ENCODE measurements at places on chromosomes 7 and 10.

DNA sequence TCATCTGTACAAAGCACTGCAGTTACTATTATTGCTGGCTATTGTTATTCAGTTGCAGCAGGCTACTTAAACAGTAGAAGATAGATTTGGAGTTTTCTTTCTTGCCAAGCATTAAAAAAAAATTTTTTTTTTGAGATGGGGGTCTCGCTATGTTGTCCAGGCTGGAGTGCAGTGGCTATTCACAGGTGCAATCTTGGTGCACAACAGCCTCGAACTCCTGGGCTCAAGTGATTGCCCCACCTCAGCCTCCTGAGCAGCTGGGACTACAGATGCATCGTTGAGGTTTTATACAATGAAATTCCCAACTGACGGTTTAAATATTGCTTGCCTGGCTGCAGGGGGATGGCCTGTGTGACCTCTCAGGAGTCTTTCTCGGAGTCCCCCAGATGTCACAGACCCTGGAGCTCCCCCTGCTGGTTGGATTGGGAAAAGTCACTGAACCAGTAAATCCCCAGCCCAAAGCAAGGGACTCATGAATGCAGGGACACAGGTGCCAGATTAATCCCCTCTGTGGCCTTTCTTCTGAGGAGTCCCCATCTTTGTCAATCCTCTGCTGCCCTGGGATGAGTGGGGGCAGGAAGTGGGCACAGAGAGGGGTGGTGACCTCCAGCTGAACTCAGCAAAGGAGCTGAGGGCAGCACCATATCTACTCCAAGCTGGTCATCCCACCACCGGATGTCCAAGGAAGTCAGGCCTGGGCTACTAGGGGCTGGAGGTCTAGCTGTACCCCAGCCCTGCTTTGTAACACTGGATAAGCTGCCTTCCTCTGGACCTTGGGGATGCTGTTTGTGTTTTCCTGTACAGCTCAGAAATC, 149.6 kb downstream of the C10orf105 start:
- DNase-seq = no peak

DNA sequence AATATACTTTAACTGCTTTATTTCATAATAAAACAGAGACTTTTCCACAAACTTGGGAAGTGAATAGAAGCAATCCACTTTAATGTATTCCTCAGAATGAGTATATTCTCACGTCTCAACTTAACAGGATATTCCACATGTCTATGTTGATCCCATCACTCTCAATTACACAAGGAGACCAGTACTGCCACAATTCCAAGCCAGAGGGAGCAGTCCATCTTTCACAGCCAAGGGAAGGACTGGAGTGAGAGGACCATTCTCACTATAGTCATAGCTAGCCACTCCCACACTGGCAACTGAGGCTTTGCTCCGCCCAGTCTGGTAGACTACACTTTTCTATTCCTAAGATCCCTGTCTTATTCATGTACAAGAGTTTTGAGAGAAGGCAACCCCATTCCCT, 553.9 kb downstream of the CNTNAP2 start:
- no peak for DNase-seq

- DNase-seq = no peak
Observed at GRCh38 chr7:26681819-26682418, 182.5 kb downstream of the SKAP2 start.

- DNase-seq = no peak
Observed at GRCh38 chr7:44224974-44225565, 24.3 kb downstream of the YKT6 start.

DNA sequence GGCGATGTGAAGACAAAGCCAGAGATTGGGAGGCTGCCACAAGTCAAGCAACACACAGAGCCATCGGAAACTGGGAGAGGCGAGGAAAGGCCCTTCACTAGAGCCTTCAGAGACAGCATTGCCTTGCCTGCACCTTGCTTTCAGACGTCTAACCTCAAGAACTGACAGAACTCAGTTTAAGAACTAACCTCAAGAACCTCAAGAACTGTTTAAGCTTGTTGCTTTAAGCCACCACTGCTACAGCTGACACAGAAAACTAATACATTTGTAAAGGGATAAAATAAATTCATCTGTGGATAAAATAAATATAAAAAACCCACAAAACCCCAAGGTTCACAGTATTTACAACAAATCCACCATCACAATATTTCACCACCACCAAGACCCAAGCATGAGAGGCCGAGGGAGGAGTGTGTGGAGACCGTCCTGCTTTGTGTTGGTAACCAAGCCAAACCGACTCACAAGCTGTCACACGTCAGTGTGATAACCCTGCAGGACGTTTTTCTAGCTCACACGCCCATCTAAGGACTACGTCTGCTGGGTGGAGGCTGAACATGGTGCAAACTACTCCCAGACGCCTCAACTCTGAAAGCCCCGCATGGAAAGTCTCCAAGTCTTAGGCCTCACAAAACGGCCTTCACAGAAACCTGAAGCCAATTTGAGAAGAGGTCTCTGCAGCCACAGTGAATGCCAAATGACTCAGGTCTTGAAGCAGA, 116.8 kb downstream of the ABLIM1 start:
- DNase-seq = no peak

DNA sequence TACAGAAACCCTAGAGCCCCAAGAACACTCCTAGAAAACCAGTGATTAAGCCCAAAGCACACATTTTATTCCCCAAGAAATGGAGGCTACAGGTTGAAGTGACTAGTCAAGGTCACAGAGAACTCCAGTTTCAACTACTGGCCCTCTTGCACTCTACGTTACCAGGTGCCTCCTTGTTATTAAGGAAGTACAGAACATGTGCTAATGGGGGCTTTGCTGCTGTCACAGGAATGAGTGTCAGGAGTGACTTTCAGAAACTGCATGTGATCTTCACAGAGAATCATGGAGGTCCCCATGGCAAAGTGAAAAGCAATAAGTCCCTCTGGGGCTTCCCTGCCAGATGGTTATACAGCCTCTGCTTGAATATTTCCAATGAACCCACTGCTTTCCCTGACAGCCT, 19.3 kb downstream of the JAZF1 start:
- DNase-seq = no peak

DNA sequence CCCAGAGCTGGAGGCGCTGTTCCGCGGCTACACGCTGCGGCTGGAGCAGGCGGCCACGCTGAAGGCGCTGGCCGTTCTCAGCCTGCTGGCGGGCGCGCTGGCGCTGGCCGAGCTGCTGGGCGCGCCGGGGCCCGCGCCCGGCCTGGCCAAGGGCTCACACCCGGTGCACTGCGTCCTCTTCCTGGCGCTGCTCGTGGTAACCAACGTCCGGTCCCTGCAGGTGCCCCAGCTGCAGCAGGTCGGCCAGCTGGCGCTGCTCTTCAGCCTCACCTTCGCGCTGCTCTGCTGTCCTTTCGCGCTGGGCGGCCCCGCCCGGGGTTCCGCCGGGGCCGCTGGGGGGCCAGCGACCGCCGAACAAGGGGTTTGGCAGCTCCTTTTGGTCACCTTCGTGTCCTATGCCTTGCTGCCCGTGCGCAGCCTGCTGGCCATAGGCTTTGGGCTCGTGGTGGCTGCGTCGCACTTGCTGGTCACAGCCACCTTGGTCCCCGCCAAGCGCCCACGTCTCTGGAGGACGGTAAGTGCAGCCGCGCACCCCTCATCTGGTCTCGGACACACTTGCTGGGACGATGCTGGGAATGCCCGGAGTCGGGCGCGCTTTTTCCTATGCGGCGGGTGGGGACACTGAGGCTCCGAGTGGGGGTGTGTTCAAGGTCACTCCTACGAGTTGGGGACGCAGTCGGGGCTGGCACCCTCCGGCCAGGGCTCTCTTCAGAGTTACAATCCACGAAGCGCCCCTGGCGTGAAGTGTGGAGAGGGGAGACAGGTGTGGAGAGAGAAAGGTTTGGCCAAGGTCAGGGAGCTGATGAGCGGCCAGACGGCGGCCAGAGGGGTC, 717 bp downstream of the ADCY1 start:
- no peak for DNase-seq

GRCh38 chr7:36283181-36283580, 106.5 kb upstream of the ANLN start:
- DNase-seq = no peak

GRCh38 chr10:73768881-73769280, 13.0 kb upstream of the CHCHD1 start:
- no peak for DNase-seq

- no peak for DNase-seq
Observed at GRCh38 chr7:33477719-33478480, 348.5 kb downstream of the BBS9 start.

GRCh38 chr7:44273681-44274622, 51.4 kb downstream of the CAMK2B start:
- no peak for DNase-seq

Data from right renal pelvis (tissue), 4 donors.